Activated T-cell treated with anti-CD3 and anti-CD28 coated beads for 4 hours (primary cell): ENCODE measurements at places on chromosomes 3 and 15.

DNA sequence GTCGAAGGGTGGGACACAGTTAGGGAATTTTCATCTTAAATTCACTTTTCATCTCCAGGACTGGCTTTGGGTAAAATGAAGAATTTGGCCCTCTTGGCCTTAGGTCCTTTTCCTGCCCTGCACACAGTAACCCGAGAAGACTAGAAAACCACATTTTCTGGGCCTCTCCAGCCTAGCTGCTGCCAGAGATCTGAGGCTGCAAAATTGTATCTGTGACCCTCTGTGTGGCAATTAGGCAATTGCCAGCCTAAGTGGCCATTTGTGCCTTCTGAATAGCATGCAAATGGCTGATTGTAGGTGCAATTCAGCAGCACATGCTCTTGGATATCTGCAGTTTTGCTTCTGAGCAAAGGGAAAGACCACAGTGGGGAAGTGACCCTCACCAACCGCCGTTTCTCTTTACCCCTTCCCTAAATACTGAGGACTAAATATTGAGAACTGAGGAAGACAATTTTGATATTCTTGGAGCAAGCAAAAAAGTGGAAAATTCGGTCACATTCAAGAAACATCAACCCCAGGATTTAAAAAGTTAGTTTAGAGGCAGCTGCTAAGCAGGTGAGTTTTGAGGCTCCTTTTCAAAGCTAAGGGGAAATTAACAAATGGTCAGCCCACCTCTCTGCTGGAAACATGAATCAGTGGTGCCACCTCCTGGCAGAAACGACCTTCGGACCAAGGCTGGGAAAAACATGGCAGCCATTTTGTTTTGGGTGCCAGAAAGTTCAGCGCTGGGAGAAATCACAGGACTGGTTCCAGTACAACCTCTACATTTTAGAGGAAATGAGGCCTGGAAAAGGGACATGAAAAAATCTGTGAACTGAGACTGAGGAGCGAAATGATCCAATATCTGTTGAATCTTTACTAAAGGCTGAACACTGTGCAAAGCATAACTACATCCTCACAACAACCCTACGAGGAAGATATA lies 56.6 kb upstream of the PRTG start:
- DNase-seq, result no peak

- no peak for DNase-seq
Observed at GRCh38 chr15:101781928-101782327, 21.4 kb upstream of the OR4F6 start.

- DNase-seq, result no peak
Observed at GRCh38 chr3:159789017-159789416, 199.6 kb upstream of the IL12A start.

- no peak for DNase-seq
Observed at GRCh38 chr3:134988666-134989065, 193.6 kb downstream of the EPHB1 start.

DNA sequence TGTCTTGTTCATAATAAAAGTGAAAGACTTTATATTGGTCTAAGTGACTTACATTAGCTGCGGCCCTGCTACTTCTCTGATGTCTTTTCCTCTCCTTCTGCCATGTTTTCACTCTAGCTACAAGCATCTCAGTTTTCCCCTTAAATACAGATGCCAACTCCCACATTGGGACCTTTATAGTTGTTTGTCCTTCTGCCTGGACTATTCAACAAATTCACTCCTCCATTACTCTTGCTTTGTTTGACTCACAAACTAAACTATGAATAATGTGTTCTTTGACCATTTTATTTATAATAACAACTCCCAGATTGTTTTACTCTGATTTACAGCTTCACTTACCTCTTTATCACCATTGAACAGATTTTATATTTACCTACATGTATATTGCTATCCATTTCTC lies 1369.9 kb downstream of the SI start:
- no peak for DNase-seq

- no peak for DNase-seq
Observed at GRCh38 chr3:33312361-33312760, 35.1 kb downstream of the FBXL2 start.

- DNase-seq, result no peak
Observed at GRCh38 chr3:87272718-87273341, 3.6 kb downstream of the POU1F1 start.

- DNase-seq, result no peak
Observed at GRCh38 chr15:71781179-71781964, 29.0 kb upstream of the NR2E3 start.

DNA sequence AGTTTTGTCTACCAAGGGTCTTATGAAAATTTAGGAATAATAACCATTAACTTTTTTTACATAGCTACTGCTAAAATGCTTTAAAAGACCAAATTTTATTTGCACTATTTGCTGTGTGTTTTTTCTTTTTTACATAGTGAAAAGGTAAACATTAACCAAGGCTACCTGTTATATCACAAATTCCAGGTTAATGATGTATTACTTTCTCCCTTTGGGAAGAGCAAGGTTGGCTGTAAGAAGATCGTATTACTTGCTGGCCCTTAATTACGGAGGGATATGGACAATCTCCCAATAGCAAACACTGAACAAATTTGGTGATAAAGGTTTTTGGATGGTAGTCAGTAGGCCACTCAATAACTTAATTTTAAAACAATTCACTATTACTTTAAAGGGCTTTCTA lies 22.4 kb downstream of the LRRC58 start:
- DNase-seq, result no peak

DNA sequence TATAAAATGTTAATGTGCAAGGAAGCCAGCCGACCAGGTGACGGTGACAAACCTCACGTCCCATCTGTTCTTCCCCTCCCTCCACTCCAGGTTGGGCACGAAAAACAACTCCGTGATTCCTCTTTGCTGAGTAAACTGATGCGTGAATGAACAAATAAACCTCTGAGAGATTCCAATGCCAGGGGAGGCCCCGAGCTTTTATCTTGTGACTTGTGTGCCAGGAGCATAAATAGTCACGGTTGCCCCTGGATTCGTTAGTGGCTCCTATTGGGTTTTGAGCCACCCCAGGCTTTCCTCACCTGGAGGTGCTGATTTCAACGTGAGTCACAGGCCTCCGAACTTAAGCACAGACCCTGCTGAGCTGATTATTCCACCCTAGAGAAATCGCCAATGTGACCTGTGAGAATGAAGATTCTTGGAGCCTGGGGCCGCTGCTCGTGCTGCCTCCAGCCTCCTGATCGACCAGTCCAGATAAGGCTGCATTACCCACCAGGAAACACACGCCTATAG lies 119.2 kb downstream of the SHQ1 start:
- no peak for DNase-seq

DNA sequence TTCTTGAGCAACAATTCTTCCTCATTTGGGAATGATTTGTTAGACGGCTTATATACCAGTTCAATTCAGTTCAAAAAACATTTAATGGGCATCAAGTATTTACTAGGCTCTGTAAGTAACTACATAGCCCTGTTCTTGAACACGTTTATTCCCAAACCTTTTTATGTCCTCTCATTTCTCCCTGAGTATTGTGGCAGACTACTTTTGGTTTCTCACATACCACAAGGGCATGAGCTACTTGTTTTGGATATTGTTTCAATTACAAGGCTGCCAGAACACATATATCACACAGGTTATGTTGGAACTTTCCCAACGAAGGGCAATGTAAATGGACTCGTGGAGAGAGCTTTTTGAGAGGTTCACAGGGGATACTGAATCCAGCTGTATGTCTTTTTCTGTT lies 363.8 kb upstream of the NAALADL2 start:
- no peak for DNase-seq

GRCh38 chr15:84082739-84083138 lies 152.8 kb upstream of the GOLGA6L4 start:
- no peak for DNase-seq

- DNase-seq, result no peak
Observed at GRCh38 chr15:70605606-70606410, 157.6 kb downstream of the UACA start.

GRCh38 chr3:58317811-58318210 lies 11.5 kb downstream of the HTD2 start:
- no peak for DNase-seq

GRCh38 chr3:45595364-45596195 lies 1.0 kb downstream of the LIMD1 start:
- DNase-seq, result no peak

GRCh38 chr3:192408007-192408646 lies 319.2 kb downstream of the FGF12 start:
- no peak for DNase-seq

DNA sequence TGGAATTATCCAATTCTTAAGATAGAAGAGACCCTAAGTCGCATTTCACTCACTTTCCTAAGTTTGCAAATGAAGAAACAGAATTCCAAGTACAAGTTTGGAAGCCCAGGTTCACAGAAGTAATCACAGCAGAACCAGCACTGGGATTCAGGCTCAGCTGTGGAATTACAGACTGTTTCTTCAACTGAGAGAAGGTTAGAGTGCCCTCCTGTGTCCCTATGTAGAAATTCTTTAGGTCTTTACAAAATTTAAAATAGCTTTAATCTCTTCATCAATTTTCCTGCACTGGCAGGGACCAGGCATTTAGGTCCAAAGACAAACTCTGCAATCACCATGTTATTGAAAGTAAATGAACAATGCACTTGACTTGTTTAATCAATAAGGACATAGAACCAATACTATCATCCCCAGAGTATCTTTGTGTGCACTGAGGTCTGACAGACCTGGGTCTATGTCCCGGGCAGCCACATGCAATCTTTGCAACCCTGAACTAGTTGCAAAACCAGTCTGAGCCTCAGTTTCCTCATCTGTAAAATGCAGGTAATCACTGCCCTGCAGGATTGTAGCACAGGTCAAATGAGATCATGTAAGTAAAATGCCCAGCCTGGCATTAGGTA lies 96.3 kb upstream of the ZBED2 start:
- DNase-seq, result no peak

GRCh38 chr15:77030048-77030927 lies 35.4 kb downstream of the PSTPIP1 start:
- DNase-seq, result no peak

- no peak for DNase-seq
Observed at GRCh38 chr3:177294221-177294620, 96.9 kb upstream of the TBL1XR1 start.

DNA sequence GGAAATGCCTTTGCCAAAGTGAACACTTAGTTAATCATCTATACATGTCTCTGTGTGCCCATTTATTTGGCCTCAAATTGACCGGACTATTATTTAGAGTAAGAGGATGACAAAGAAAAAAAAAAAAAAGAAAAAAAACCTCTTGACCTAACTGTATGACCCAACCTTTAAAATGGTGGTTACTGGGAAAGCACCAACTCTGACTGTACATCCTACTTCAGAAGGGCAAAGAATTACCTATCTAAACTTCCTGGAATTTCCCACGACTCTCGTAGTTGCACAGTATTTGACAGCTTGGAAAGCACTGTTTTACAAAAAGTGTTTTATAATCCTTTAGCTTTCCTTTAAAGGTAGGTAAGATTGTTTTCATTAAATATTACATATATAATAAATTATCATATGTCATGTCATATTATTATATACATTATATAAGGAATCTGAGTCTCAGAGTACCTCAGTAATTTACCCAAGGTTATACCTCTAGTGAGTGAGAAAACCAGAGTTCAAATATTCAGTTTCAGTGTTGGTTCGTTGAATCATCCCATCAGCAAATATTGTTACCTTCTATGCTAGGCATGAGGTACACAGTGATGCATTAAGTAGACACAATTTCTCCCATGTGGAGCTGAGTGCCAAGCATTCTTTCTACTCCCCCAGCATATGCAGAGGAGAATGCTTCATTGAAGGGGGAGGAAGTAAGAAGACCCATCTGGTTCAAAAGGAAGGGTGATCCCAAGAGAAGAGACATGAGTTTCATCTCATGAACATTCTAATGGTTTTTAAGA lies 5.0 kb downstream of the BCL2A1 start:
- no peak for DNase-seq

DNA sequence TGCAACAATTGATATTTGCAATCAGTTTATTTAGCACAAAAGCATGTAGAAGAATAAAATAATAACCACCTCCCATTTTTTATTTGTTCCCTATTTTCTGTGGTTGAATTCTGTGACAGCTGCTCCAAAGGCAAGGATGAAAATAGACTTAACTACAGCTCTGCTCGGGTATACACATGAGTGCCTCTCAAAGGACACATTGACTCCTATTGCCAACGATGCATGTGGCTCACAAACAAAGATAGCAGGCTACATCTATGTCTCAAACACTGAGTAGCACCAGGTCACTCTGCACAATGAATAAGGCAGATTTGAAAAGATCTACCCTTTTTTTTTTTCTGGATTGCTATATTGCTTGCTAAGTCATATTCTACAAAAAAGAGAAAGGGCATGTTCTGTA lies 612.9 kb downstream of the ROBO1 start:
- no peak for DNase-seq

DNA sequence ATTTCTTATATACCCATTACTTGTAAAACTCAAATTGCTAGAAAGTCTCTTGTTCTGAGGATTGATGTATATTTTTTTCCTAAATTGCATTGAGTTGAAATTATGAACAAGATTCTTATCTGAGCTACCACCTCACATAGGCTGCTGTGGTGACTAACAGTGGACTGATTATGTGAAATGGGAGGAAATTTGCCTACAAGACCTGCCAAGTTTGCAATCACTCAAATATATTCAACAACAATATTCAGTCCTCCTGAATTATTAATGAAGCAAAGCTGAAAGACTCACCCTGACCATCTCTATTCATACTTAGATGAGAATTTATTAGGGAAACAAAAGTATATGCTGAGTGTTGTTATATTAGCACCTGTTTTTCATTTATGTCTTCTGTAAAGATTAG lies 412.6 kb upstream of the SEMA6D start:
- DNase-seq, result no peak

DNA sequence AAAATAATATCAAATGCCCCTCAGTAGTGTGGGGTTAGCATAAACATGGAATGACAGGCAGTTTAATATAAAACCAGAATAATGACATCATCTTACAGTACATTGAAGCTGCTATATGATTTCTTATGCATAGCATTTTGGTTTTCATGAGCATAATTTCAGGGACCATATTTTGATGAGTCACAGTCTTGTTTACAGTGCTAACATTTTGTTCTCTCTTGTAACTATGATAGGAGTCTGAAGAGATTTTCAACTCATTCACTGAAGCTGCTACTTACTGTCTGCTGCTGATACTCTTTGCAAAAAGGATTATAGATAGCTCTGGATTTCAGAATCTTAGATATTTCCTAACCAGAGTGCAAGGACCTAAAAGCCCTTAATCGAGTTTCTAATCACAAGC lies 92.6 kb upstream of the CCDC54 start:
- DNase-seq, result no peak

GRCh38 chr3:18208091-18208490 lies 217.0 kb downstream of the SATB1 start:
- DNase-seq, result no peak

GRCh38 chr15:81184188-81184587 lies 12.5 kb upstream of the IL16 start:
- DNase-seq, result no peak

DNA sequence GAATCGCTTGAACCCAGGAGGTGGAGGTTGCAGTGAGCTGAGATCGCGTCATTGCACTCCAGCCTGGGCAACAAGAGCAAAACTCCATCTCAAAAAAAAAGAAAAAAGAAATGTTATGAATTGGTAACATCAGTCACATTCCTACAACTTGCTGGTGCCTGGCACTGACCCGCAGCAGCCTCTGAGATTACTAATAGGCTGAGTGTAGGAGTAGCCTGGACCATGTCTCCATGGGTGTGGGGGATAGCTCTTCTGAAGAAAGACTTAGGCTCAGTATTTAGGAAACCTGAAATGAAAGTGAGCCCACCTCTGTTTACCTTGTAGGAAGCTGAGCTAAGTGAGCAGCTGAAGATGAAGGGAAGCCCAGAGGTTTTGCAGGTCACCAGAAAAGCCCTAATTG lies 148.3 kb downstream of the LRRC28 start:
- DNase-seq, result no peak
